ENCODE measurements at places on chromosomes 3 and 15.

GRCh38 chr15:73937726-73938125 is 11.5 kb downstream of the LOXL1 start:
- no peak for DNase-seq

GRCh38 chr15:86558252-86558651 is 478.6 kb downstream of the AGBL1 start:
- no peak for DNase-seq

DNA sequence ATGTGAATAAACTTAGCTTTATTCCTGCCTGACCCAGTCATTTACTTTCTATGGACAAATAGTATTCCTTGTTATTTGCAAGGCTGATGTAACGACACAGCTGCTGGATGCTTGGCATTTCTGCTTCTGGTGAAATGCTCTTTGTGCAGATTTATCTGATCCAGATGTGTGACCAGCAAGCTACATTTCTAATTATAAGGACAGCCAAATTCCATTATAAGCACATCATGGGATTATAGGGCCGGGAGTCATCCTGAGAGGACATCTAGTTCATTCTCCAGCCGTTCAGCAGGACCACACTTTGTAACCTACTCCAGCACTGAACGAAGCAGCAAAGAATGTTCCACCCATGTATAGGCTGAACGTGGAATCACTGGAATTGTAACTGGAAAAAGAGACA is 42.9 kb downstream of the FNDC3B start:
- DNase-seq, result peak; percentile 87

- DNase-seq, result no peak
These were observed 3.8 kb upstream of the QARS1 start for GRCh38 chr3:49108346-49108745.

GRCh38 chr3:72210261-72210660 is 425.3 kb upstream of the PROK2 start:
- no peak for DNase-seq

DNA sequence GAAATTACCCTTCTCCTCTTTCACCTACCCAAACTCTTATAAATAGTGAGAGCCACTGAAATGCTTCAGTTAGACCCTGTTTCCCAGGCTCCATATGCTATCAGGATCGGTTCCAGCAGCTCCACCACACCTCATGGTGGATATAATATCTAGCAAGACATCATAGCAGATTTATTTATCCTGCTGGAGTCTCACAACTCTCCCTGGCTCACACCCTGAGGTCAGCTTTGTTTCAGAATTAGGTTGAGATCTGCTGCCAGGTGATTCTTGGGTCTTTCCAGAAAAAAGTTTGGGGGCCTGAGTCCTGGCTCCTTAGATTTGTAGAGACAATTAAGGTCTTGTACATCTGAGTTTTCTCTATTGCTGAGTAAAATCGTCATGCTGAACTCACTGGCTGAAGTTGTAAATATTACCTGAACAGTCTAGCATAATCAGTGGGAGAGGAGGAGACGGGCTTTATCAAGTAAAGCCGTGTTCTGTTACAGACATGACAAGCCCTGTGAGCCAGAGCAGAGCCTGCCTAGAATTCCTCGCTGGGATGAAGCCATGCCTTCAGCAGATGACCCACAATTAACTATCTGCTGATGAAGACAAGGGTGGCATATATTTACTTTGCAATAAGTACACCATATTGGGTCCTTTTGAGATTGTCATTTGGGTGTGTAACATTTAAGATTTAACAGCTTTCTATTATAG is 131.6 kb downstream of the STAC start:
- DNase-seq, result no peak

- DNase-seq, result no peak
These were observed 313.4 kb upstream of the STT3B start for GRCh38 chr3:31219131-31219843.

- peak; percentile 83 for DNase-seq
These were observed 23.5 kb upstream of the LRTM1 start for GRCh38 chr3:54951405-54951804.

GRCh38 chr3:15579051-15579450 is 22.3 kb downstream of the HACL1 start:
- no peak for DNase-seq

GRCh38 chr3:161644891-161645635 is 148.5 kb downstream of the OTOL1 start:
- DNase-seq, result no peak

- DNase-seq, result peak; percentile 42
These were observed 2.0 kb upstream of the HYAL2 start for GRCh38 chr3:50324351-50325112.

GRCh38 chr15:41661078-41661517 is 893 bp downstream of the MGA start:
- no peak for DNase-seq

DNA sequence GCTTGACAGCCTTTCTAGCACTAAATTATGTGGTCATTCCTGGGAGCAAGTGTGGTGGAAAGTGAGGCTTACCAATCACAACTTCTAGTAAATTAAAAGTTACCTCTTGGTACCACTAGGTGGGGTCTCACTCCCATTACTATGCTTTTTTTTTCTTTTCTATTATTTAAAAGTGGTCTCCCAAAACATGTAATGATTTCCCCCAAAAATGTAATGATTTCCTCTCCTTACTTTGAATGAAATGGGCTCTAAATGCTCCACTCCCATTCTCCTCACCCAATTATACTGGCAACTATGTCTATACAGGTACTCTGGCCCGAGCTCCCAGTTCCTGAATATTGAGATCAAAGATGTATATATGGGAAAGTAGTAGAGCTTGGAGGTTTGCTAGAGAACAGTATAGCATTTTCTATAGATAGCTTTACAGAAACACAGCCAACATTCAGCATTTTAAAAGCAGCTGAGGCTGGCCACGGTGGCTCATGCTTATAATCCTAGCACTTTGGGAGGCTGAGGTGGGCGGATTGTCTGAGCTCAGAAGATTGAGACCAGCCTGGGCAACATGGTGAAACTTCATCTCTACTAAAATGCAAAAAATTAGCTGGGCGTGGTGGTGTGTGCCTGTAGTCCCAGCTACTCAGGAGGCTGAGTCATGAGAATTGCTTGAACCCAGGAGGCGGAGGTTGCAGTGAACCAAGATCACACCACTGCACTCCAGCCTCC is 70.9 kb downstream of the DCUN1D1 start:
- DNase-seq, result no peak

GRCh38 chr3:105564546-105565288 is 198.0 kb downstream of the ALCAM start:
- no peak for DNase-seq

DNA sequence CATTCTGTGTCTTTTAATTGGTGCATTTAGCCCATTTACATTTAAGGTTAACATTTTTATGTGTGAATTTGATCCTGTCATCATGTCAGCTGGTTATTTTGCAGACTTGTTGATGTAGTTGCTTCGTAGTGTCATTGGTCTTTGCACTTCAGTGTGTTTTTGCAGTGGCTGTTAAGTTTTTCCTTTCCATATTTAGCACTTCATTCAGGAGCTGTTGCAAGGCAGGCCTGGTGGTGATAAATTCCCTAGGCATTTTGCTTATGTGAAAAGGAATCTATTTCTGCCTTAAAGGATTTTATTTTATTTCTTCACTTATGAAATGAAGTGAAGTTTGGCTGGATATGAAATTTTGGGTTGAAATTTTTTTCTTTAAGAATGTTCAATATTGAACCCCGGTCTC is 70.2 kb upstream of the CD96 start:
- no peak for DNase-seq

DNA sequence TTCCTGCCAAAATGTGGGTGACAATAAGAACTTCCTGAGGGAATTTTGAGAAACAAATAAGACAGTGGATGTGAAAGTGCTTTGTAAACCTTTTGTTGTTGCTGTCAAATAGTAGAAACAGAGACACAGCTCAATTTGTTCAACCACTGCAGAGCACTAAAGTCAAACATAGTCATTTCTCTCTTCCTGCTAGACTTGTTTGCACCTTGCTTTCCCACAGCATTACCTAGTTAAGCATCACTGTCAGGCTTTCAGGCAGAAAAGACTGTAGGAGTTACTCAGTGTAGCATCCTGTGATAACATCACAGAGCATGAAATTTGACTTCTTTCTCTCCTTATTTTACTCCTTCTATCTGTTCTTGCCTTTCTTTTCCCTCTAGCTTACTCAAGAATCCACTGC is 27.1 kb downstream of the SLC12A1 start:
- DNase-seq, result no peak

All from AG04450 (cell line).